ENCODE measurements at places on chromosomes 11 and 22.

DNA sequence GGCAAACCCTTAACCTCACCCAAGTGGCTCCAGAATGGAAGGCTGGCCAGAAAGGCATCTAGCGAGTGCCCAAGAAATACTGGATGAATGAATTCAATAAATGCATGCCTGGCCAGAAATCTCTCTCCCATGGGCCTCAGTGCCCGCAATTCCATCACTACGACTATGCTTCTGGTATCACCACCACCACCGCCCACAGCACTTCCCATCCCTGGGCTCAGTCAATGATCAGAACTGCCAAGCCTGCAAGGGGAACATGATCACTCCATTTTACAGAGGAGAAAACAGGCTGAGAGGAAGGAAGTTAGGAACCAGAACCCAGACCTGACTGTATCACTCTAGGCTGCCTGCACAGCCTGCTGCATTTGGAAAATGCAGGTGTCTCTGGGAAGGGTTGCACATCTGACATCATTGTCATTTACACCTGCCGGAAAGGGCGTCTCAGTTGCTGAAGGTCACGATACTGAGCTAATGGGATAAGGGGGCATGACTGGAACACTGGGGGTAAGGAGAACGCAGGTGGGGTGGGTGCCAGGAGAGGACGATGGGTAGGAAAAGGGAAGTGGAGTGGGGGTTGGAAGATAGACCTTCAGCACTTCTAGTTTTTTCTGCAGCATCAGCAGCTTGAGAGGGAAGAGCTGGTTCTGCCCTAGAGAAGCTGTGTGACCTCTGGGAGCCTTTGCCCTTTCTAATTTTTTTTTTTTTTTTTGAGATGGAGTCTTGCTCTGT is 3.2 kb downstream of the GPR152 start:
- DNase-seq: no peak

- peak; percentile 15 for DNase-seq
Measured at GRCh38 chr11:57249384-57250319, 12.6 kb upstream of the APLNR start.

- DNase-seq: no peak
Measured at GRCh38 chr11:113189909-113190667, 124.3 kb upstream of the TTC12 start.

DNA sequence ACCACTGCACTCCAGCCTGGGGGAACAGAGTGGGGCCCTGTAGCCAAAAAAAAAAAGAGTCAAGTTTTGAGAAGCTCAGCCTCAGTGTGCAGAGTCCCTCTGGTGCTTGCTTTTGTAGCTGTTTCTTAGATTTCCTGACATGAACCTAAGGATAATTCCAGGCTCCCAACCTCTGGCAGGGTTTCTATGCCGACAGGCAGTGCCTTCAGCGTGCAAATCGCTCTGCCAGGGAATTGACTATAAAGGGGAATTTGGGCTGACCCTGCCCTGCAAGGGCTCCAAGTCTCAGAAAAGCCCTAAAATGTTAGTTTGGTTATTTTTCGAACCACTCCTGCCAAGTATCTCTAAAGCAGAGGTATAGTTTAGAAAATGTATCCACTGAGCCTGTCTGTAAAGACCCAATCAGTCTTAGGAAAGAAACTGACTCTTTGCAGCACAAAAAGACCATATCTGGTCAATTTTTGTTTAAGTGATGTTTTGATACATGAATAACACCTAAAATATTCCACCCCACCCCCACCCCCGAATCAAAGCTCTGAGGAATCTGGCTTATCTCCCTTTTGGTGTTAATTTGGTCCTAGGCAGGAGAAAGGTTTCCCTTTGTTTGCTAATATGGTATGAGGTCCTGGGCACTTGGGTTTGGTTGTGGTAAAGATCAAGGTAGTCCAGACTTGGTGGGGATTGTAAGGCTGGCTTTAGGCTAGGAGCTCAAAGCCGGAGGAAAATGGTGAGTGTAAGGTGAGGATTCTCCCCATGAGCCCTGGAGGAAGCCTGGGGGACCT is 49.7 kb downstream of the ANO1 start:
- no peak for DNase-seq

DNA sequence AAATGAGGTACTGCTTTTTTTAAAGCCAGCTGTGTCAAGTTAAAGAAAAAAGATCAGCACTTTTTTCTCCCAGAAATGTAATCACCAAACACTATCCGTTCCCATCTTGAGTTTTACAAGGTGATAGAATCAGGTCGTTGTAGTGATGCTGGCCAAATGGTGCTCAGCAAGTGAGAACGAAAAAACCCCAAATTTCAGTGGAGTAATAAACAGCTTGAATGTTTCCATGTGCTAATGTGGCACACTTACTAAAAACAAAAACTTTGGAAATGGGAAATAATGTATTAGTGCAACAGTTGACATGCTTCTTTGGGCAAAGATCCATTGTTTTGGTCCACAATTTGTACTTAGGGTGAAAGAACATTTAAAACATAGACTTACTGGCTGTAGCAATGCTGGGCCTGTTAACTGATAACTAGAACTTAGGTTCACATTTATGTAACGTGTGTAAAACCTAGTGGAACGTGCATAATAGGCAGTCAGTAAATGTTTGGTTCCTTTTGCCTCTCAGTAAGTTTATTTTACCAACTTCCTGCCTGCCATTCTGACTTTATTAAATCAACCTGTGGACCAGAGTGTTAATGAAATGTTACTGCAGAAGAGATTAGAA is 15.4 kb upstream of the GDPD4 start:
- DNase-seq: no peak

- no peak for DNase-seq
Measured at GRCh38 chr11:11010624-11011127, 152.8 kb upstream of the ZBED5 start.

- no peak for DNase-seq
Measured at GRCh38 chr11:14898355-14898754, 6.3 kb upstream of the CYP2R1 start.

- DNase-seq: peak; percentile 95
Measured at GRCh38 chr22:21629255-21630149, at the start of gene YDJC. Gene YDJC (minus strand): TSS chr22:21630022. CDS start chr22:21630014, 8 bp downstream.

DNA sequence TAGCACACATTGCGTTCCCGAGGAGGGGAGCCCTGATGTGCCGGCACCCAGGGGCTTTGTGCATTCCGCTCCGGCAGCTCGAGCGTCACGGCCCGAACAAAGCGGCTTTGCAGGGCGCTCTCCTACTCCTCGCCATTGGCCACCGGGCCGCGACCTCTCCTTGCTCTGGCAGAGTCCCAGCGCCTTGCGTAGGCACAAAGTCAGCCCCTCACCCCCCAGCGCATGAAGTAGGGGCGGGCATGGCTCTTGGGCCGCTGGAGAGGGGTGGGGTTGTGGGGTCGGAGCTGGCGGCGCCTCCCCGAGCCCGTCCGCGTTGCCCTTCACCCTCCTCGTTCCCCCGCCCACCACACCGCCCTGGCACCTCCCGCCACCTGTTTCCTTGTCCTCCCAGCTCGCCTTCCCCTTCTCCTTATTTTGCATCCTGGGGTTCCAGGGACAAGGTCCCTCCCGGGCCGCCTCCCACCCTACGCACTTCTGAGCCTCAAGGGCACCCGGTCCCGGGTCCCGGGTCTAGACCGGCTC is 753 bp upstream of the PPARA start:
- peak; percentile 21 for DNase-seq

GRCh38 chr11:121711236-121711635 is 258.5 kb upstream of the SORL1-AS1 start:
- DNase-seq: no peak

GRCh38 chr11:117919341-117919740 is 9.9 kb downstream of the TMPRSS13 start:
- no peak for DNase-seq

GRCh38 chr11:109940816-109941215 is 152.4 kb upstream of the ZC3H12C start:
- DNase-seq: no peak

GRCh38 chr22:50176850-50177536 is 6.5 kb downstream of the PANX2 start:
- DNase-seq: no peak

GRCh38 chr11:120337355-120338106 is 1.3 kb downstream of the ARHGEF12 start:
- DNase-seq: no peak

GRCh38 chr11:65918211-65919140 is at the start of gene C11orf68:
Gene C11orf68 (minus strand): TSS chr11:65919062. CDS start chr11:65919031, 31 bp downstream.
- DNase-seq: no peak

- DNase-seq: no peak
Measured at GRCh38 chr11:91257667-91258066, 967.0 kb upstream of the FAT3 start.

DNA sequence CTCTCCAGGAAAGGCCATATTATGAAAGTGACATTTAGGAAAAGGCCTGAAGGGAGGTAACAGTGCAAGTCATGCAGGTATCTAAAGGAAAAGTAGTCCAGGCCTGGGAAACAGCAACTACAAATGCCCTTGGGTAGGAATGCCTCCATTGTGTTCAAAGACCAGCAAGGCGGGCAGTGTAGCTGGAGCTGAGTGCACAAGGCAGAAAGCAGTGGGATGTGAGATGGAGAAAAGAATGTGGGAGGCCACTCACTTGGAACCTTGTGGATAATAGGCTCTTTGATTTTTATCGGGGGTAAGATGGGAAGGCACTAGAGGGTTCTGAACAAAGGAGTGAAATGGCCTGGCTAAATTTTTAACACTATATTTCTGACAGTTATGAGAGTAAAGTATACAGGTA is 188.6 kb downstream of the PGR start:
- no peak for DNase-seq

- DNase-seq: no peak
Measured at GRCh38 chr11:116814502-116814901, 8.6 kb downstream of the APOA4 start.

GRCh38 chr22:36068776-36069344 is 40.2 kb upstream of the RBFOX2 start:
- DNase-seq: no peak

DNA sequence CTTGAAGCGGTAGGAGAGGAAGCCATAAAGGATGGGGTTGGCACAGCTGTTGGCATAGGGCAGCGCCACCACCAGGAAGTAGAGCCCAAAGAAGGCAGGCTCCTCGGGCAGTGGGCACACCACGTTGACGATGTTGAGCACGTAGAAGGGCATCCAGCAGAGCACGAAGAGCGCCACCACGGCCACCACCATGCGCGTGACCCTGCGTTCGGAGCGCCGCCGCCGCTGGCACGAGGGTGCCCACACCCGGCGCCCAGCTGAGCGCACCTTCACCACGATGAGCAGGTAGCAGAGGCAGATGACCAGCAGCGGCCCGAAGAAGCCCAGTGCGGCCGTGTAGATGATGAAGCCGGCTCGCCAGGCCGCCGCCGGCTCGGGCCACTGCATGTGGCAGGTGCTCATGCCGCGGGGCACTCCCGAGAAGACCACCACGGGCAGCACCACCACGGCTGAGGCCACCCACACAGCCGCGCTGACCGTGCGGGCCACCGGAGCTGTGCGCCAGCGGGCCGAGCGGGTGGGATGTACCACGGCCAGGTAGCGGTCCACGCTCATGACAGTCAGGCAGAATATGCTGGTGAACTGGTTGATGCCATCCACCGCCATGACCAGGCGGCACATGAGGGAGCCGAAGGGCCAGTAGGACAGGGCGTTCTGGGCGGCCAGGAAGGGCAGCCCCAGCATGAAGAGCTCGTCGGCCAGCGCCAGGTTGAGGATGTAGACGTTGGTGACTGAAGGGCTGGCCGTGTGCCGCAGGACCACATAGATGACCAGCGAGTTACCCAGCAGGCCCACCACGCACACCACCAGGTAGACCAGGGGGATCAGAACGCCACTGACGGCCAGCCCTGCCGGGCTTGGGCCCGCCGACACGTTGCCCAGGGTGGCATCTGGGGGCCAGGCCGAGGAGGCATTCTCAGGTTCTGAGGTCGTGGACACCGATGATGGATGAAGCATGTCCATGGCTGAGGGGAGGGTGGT is 5.1 kb downstream of the SSTR3 start:
- DNase-seq: no peak

DNA sequence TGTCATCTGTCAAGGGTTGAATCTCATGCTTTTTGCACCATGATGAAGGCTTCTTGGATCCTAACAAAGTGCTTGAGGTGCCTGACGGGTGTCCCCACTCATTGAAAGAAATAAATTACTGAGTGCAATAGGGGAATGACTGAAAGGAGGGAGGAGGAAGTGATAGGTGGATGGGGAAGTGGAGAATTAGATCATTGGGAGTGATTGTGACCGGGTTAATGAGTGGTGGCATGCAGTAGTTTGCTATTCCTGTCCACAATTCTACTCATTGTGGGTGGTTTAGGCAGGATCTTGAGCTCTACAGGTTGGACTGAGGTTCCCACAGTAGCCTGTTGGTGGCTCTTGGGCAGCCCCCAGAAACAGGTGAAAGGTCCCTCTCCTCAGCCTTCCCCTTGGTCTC is 44.3 kb downstream of the THAP12 start:
- no peak for DNase-seq

DNA sequence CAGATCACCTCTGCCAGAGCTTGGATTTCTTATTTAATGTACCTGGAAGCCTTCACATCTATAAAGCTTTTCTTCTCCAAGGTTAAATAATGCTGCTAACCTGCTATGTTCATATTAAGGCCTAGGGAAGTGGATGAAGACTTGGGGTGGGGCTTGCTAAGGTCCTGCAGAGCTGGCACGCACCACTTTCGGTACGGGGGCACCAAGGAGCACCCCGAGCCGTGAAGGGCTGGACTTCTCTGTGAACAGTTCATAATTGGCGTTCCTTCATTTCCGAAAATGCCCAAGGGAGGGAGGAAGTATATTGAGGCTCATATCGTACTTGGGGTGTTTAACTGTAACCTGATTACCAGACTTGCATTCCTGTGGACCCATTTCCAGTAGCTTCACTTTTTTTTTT is 59.6 kb downstream of the ST14 start:
- DNase-seq: no peak

- no peak for DNase-seq
Measured at GRCh38 chr11:44537679-44538078, 27.8 kb upstream of the CD82 start.

DNA sequence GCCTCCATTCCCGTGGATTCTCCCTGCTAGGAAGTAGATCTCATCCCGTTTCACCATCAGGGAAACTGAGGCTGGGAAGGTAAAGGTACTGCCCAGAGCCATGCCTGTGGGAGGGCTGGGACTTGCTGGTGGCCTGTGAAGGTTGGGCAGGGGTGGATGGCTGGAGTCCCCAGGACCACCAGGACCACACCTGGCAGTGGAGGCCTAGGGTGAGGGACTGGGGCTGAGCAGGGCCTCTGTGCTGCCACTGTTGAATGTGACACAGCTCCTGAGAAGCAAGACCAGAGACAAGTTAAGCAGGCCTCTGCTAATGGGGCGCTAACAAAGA is 26.2 kb upstream of the PRODH start:
- no peak for DNase-seq

DNA sequence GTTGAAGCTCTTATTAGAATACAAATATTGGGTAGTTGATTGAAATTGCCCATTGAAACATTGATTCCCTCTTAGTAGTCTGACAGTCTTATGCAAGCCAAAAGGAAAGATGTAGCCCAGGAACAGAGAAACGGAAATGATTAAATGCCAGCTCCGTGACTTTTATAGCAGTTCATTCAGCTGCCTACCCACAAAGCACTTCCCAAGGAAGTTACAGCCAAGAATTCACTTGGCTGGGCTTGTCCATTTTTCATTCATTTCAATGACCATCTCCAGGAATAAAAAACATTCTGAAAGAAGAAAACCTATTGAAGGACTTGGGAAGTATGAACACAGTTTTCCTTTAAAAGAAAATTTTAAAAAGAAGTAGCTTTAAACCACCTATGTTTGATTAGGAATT is 62.0 kb downstream of the NCAM1 start:
- DNase-seq: no peak

GRCh38 chr11:120568572-120569307 is 57.2 kb downstream of the GRIK4 start:
- DNase-seq: no peak

- no peak for DNase-seq
Measured at GRCh38 chr11:120104041-120104565, 33.8 kb downstream of the TRIM29 start.
